Retina (tissue), 1 donor: ENCODE measurements at places on chromosomes 13 and 19.
A peak's percentile ranks its signal among the peaks of the same experiment; 100 is the strongest.

- DNase-seq, result no peak
These were observed at the start of gene CRB3 for GRCh38 chr19:6464070-6464873. TSS of gene CRB3 (plus strand) at chr19:6464271. CDS start at chr19:6464702, 431 bp downstream.

GRCh38 chr19:43438291-43439031 is 23.8 kb downstream of the TEX101 start:
- DNase-seq, result no peak

- DNase-seq, result no peak
These were observed 11.2 kb downstream of the ZNF317 start for GRCh38 chr19:9151367-9151766.

DNA sequence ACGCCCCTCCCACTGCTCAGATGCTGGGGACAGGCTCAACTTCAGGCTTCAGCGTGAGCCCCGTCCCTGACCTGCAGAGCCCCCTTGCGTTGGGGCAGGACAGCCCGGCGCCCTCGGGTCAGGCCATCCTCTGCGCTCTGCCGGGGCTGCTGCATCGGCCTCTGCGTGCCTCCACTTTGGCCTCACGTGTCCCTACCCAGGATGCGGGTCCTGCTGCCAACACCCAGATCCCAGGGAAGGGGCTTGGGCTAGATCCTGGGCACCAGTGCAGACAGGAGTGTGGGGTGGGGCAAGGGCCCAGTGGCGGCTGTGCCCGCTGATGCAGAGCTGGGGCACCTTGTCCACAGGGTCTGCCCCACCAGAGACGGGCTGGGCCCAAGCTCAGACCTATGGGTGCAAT is 13.0 kb downstream of the CBARP start:
- DNase-seq, result no peak

GRCh38 chr13:43269037-43269481 is 245.7 kb downstream of the DNAJC15 start:
- no peak for DNase-seq

GRCh38 chr13:34748073-34748472 is 194.0 kb upstream of the NBEA start:
- DNase-seq, result no peak

DNA sequence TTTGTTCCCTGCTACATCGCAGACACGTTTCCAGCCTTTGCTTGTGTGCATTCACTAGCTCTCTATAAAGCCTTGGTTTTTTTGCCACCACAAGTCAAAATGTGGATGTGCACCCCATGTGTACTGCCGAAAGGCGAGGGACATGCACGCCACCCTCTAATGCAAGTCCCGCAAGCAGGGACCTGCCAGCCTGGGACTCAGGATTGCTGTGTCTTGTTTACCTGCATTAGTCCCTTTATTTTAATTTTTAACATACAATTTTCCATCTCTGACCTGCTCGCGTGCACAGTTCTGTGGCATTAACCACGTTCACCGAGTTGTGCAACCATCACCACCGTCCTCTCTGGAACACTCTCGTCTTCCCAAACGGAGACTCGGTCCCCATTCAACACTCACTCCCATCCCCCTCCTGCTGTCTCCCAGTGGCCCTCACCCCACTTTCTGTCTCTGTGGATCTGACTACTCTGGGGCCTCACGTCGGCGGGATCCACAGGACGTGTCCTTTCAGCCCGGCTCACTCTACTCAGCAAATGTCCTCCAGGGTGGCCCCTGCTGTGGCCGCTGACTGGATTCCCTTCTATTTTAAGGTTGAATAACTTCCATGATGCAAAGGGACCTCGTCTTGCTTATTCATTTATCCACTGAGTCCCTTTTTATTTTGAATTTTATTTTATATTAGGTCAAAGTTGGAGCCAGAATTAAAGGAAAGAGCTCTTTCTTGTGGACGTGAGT is 58.4 kb downstream of the RASA3 start:
- DNase-seq, result peak; percentile 4

- peak; percentile 96 for DNase-seq
These were observed 803 bp upstream of the TIMM44 start for GRCh38 chr19:7944177-7944761.

DNA sequence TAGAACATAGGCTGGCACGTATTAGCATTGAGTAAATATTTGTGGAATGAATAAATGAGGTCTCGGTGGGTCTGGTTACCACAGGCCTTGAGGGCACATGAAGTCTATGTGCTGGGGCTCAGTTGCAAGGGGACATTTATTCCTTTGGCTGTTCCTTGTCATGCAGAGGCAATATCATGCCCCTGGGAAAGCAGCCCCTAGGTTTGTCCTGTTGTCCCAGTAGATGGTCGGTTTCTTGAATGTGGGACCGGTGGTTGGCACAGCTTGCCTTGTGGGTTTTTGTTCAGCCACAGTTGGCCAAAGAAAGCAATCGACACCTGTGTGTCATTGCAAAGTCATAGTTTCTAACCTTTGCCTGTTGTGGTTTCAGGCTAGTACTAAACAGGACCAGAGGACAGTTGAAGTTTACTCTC is 24.7 kb upstream of the GPR183 start:
- DNase-seq, result no peak

- no peak for DNase-seq
These were observed 62.0 kb downstream of the KL start for GRCh38 chr13:33078263-33078662.

GRCh38 chr13:112953591-112954487 is 15.2 kb upstream of the MCF2L start:
- peak; percentile 42 for DNase-seq

DNA sequence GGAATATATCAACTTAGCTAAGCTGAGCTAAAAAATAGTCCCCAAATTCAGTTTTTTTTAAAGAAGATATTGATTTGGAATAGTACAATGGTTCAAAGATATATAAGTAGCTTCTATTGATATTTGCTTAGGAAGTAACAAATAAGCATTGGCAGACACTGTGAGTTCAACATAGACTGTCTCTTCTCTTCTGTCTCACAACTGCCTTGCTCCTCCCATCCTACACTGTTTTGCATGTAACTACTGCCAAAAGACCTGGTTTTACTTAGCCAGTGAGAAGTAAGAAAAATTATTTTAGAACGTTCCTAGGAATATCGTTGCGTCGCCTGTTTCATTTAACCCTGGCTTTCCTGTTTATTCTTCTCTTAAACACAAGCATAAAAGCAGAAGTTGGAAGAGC is 859.0 kb upstream of the SPRY2 start:
- DNase-seq, result no peak

GRCh38 chr13:113337556-113337955 is 26.4 kb downstream of the GRTP1 start:
- no peak for DNase-seq

GRCh38 chr13:23771552-23771951 is 117.6 kb downstream of the MIPEP start:
- DNase-seq, result no peak

DNA sequence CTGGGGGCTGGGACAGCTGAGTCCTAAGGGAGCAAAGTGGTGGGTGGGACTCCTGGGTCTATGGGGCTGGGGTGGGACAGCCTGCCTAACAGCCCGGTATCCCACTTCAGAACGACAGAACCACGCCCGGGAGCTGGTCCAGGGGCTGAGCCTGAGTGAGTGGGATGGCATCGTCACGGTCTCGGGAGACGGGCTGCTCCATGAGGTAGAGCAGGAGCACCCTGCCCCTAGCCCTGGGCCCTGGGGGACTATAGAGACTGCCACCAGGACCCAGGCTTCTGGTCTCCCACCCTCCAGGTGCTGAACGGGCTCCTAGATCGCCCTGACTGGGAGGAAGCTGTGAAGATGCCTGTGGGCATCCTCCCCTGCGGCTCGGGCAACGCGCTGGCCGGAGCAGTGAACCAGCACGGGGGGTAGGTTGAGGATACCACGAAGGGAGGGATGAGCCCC is 8.6 kb downstream of the SPHK2 start:
- no peak for DNase-seq

GRCh38 chr19:36100476-36100875 is 10.5 kb upstream of the OVOL3 start:
- DNase-seq, result no peak

DNA sequence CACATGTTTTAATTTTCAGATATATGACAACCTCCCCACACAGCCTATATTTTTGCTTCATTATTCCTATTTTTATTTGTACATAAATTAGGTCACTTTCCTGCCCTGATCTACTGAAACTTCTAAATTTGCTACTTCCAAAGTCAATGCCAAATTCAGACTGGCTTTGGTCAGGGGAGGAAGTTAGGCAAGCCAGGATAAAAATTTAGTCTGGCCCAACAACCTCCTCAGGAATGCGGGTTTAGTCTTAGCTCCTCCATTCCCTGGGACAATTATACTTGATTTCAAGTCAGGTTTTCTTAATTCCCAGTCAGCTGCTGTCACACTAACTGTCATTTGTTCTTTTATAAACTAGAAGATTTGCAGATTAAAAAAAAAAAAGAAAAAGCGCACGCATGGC is 84.3 kb downstream of the TM9SF2 start:
- DNase-seq, result no peak

- peak; percentile 87 for DNase-seq
These were observed at the start of gene FREM2 for GRCh38 chr13:38686577-38687245. TSS of gene FREM2 (plus strand) at chr13:38687077. CDS start at chr13:38687345, 268 bp downstream.
